ENCODE measurements at places on chromosomes 1 and 21.

DNA sequence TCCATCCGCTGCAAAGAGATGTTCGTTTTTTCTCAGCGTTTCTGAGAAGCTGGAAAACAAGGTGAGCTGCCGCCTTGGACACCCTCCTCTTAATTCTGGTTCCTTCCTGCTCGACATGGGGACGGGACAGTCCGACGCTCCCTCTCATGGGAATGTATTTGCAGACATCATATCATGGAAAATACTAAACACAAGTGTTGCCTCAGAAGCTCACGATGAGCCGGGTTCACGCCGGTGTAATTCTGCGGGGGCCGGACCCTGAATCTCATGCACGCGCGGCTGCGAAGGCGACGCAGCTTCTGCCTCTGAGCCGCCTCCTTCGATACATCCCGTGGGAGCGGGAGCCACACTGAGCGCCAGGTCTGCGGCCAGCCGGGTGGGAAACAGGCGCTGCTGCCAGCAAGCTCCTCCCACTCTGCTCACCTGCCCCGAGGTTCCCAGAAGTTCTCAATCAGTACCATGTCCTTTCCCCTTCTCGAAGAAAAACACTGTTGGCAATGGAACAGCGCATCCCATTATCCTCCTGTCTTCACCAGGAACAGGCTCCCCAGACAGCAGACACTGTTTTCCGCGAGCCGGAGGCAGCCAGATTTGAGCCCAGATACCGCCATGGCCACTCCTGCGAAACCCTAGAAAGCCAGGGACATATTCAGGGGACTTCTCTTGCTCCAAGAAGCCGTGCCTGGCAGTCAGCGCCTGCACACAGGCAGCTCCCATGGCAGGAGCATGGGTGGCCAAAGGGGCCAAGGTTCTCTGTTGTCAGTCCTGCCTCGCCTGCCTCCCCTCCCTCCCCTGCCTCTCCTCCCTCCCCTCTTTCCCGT, 98.0 kb downstream of the WDR4 start:
- DNase-seq: no peak

- no peak for DNase-seq
These were observed 29.2 kb downstream of the EPHB2 start for GRCh38 chr1:22739648-22740385.

- peak; percentile 10 for DNase-seq
These were observed 141.8 kb downstream of the HIVEP3 start for GRCh38 chr1:41776891-41777441.

DNA sequence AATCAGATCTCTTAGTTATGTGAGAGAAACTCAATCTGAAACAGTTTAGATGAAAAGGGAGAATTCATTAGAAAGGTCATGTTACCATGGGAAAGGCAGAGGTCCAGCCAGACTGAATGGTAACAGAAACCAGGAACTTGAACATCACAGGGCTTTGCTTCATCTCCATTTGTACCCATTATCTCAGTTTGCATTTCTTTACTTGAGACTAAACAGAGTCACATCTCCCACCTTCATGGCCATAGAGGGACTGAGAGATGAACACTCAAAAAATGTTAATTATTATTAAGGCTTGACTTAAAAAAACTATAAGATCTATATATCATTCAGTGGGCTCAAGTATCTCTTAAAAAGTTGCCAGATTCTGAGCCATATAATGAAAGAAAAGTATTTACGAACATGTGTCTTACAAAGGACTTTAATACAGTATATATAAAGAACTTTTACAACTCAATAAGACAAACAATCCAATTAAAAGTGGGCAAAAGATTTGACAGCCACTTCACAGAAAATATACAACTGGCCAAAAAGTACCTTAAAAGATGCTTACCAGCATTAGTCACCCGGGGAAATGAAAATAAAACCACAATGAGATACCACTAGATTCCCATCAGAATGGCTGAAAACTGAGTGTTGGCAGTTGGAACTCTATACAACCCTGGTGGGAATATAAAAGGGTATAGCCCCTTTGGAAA, 13.2 kb downstream of the KYAT3 start:
- DNase-seq: no peak

DNA sequence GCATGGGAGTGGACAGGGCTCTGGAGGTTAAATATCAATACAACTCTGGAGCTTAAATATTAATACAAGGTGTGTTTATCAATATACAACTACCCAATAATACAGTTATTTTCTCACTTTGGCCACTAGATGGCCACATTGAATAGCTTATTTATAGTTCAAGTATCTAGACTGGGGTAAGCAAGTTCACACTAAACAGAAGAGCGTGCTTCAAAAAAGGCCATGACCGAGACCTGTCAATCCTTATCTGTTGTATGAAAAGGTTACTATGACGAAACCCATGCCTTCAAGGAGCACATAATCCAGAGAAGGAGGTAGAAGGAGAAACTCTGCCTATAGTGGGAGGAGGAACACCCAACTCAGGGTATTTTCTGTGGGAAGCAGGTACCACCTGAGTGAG, 29.1 kb downstream of the CHML start:
- peak; percentile 54 for DNase-seq

All from AML-193 (cell line).